ENCODE measurements at places on chromosomes 11 and 22. TPM values are rescaled to one million over a fixed set of nuclear protein-coding genes. Genes with fewer than 3 reads are reported as not detected.

The UPK3A gene
- 13.6 TPM for polyA plus RNA-seq

The ARHGAP8 gene
- 2.5 TPM for polyA plus RNA-seq

The FJX1 gene
- 8.1 TPM for polyA plus RNA-seq

The ELFN2 gene
- polyA plus RNA-seq = 3.7 TPM

The OR52A1 gene
- polyA plus RNA-seq = not detected

The UBQLN3 gene
- polyA plus RNA-seq = not detected

The KRTAP5-2 gene
- not detected for polyA plus RNA-seq

The RAPSN gene
- 0.24 TPM for polyA plus RNA-seq

The RNF141 gene
- 12.8 TPM for polyA plus RNA-seq

The DCUN1D5 gene
- 17.6 TPM for polyA plus RNA-seq

The KCNQ1 gene
- 13.4 TPM for polyA plus RNA-seq

The LMO1 gene
- 0.93 TPM for polyA plus RNA-seq

The SMIM35 gene
- polyA plus RNA-seq = 1.1 TPM

The RBMXL2 gene
- polyA plus RNA-seq = not detected

The OR8U1 gene
- not detected for polyA plus RNA-seq

The ARHGEF17 gene
- 21.9 TPM for polyA plus RNA-seq
